ENCODE measurements at places on chromosomes 2 and 18. TPM values are rescaled to one million over a fixed set of nuclear protein-coding genes. Genes with fewer than 3 reads are reported as not detected.

- H3K36me3 ChIP-seq: no peaks in the 10 kb centered on the region
- no peaks in the 10 kb centered on the region for H3K27me3 ChIP-seq
- no peaks in the 10 kb centered on the region for H3K4me1 ChIP-seq
- DNase-seq: no peak
These were observed 329.9 kb downstream of the HRH4 start for GRCh38 chr18:24790347-24790746.

- no peaks in the 10 kb centered on the region for H3K36me3 ChIP-seq
- H3K27me3 ChIP-seq: no peaks in the 10 kb centered on the region
- peaks cover 5% of the 10 kb centered on the region for H3K4me1 ChIP-seq
- no peak for DNase-seq
- no peak overlapping the region for H3K27ac ChIP-seq
- H3K4me3 ChIP-seq: no peak overlapping the region
These were observed 160.2 kb upstream of the NDUFV2 start for GRCh38 chr18:8942021-8942908.

DNA sequence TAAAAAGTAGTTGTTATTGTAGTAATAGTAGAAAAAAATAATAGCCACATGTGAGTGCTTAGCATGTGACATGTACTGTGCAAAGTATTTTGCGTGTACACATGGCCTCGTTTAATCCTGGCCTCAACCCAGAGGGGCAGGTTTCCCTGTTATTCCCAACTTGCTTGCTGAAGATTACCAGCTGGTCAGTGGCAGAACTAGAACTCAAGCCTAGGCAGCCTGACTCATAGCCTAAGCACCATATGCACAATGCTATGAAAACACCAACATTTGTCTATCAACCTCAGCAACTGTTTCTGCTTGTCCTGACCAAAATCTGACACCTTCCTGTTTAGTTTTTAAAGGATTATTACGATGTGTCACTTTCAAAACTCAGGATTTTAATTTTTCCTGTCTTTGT, 234.9 kb upstream of the SMAD7 start:
- no peak overlapping the region for H3K4me3 ChIP-seq
- no peaks in the 10 kb centered on the region for H3K27me3 ChIP-seq
- H3K36me3 ChIP-seq: no peaks in the 10 kb centered on the region
- H3K27ac ChIP-seq: no peak overlapping the region

DNA sequence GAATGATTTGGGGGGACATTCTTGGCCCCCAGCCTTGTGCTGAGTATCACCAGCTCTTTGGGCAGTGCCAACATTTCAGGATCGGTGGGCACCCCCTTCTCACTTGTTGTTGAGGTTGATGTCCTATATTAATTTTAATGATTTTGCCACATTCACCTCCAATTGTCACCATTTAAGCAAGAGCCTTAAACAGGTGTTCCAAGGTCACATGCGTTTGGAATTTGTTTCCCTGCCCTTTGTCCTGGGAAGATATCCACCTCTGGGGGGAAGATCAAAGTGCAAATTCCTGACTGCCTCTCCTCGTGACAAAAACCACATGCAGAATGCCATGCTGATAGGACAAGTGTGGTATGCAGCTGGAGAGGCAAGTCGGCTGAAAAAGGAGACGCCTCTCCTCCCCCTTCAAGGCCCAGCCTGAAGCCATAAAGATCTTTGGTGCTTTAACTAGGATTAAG, 72.5 kb upstream of the ID2 start:
- H3K36me3 ChIP-seq: no peaks in the 10 kb centered on the region
- H3K4me3 ChIP-seq: no peak overlapping the region
- no peak overlapping the region for H3K27ac ChIP-seq

DNA sequence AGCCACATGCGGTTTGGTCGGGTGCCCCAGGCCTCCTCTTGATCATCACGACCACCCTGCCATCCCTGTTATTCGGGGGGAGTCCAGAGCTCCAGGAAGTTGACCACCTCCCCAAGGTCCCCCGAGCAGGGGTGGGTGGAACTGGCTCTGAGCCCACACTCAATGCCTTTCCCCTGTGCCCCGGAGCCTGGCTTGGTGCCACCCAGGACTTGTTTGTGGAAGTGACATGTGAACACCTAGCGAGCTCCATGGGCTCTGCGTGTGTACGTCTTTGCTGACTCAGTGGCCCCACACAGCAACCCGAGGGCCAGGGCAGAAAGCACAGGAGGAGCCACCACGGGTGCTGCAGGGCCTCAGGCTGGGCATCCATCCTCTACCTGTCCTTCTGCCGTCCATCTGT, 32.5 kb downstream of the ODC1 start:
- H3K27me3 ChIP-seq: no peaks in the 10 kb centered on the region
- H3K4me3 ChIP-seq: no peak overlapping the region
- no peak overlapping the region for H3K27ac ChIP-seq
- no peaks in the 10 kb centered on the region for H3K36me3 ChIP-seq

DNA sequence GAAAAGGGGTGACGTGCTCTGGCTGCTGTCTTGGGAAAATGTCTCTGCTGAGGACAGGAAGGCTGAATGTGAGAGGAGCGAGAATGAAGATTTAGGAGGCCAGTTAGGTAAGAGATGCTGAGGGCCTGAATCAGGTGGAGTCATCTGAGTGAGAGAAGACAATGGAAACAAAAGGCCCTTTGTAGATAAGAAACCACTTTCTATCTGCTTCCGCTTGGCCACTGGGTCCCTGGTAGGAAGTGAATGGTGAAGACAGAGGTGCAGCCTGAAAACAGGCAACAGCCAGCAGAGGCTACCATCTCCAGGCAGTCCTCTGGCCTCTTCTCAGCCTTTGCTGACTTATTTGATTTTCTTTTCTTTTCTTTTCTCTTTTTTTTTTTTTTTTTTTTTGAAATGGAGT, 374.0 kb upstream of the SLC14A2 start:
- no peaks in the 10 kb centered on the region for H3K27me3 ChIP-seq
- H3K27ac ChIP-seq: no peak overlapping the region
- no peaks in the 10 kb centered on the region for H3K36me3 ChIP-seq
- no peak overlapping the region for H3K4me3 ChIP-seq
- no peak for DNase-seq

- no peaks in the 10 kb centered on the region for H3K4me1 ChIP-seq
- no peaks in the 10 kb centered on the region for H3K27me3 ChIP-seq
- no peak overlapping the region for H3K27ac ChIP-seq
- no peak overlapping the region for H3K4me3 ChIP-seq
- peaks cover 17% of the 10 kb centered on the region for H3K36me3 ChIP-seq
These were observed 152.7 kb upstream of the MYO3B start for GRCh38 chr2:170025223-170025622.

GRCh38 chr2:233422649-233423551, 68.6 kb downstream of the DGKD start:
- no peaks in the 10 kb centered on the region for H3K27me3 ChIP-seq
- no peaks in the 10 kb centered on the region for H3K36me3 ChIP-seq
- DNase-seq: peak; percentile 3
- H3K4me1 ChIP-seq: peaks cover 7% of the 10 kb centered on the region
- H3K27ac ChIP-seq: no peak overlapping the region

DNA sequence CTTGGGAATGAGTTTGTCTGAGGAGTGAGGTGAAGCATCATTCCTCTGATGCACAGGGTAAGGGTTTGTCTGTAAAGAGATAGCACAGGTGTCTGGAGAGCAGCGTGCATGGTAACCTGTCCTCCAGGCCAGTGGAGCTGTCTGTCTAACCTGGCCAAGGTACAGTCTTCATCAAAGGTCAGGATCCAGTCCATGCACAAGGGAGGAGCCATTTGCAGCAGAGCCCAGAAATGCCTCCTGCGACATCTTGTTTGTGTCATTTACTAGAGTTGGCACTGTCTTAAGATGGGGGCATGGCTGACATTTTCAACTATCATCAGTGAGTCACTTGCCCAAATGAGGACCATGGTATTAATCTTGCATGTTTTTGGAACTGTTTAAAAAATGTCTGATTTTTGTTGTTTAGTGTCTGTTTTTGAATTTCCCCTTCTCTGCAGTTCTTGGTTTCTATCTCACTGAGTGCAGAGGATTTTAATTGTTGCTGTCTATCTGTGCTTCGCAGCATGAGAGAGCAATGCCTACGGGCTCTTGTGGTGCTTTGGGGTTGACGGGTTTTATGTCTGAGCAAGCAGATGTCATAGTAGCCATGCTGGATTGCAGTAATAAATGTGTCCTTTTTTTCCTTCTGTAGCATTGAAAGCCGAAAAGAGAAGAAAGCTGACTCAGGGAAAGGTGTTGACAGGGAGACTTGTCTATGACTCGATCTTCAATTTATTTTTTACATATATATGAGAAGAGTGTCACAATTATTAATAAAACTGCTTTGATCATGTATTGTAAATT, 91.3 kb downstream of the DPP4 start:
- no peak overlapping the region for H3K27ac ChIP-seq
- no peak overlapping the region for H3K4me3 ChIP-seq
- no peak for DNase-seq
- H3K4me1 ChIP-seq: no peaks in the 10 kb centered on the region

- no peak overlapping the region for H3K27ac ChIP-seq
- no peak overlapping the region for H3K4me3 ChIP-seq
- DNase-seq: no peak
- H3K36me3 ChIP-seq: no peaks in the 10 kb centered on the region
- H3K4me1 ChIP-seq: no peaks in the 10 kb centered on the region
These were observed 21.0 kb upstream of the EDAR start for GRCh38 chr2:109009920-109010610.

DNA sequence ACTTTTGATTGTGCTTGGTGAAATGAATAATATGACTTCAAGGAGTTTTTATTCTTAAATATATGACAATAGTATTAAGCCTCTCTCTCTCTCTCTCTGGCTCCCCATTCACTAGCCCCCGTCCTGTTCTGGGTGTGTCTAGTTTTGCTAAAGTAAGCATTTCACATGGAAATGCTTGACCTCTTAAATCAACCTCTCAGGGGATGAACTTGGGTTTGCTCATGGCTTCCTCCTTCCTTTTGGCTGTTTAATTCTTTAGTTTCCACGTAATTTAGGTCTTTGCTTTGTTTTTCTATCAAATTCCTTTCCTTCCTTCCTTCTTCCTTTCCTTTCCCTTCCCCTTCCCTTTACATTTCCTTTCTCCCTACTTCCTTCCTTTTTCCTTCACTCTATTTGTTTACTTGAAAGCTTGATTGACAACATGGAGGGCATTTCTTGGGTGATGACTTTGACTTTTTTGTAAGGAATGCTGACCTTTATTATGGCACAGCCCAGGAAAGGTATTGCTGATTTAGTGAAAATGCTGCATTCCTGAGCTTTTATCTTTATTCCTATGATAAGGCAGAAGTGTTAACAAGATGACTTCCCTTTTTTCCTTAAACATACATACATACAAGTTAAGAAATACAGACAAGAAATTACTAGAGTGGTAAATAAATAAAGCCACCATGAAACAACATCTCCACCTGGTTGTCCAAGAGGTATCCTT, 3.6 kb downstream of the DPP4 start:
- peaks cover 8% of the 10 kb centered on the region for H3K27me3 ChIP-seq
- DNase-seq: no peak
- peaks cover 22% of the 10 kb centered on the region for H3K4me1 ChIP-seq
- no peaks in the 10 kb centered on the region for H3K36me3 ChIP-seq
- no peak overlapping the region for H3K4me3 ChIP-seq
- no peak overlapping the region for H3K27ac ChIP-seq

DNA sequence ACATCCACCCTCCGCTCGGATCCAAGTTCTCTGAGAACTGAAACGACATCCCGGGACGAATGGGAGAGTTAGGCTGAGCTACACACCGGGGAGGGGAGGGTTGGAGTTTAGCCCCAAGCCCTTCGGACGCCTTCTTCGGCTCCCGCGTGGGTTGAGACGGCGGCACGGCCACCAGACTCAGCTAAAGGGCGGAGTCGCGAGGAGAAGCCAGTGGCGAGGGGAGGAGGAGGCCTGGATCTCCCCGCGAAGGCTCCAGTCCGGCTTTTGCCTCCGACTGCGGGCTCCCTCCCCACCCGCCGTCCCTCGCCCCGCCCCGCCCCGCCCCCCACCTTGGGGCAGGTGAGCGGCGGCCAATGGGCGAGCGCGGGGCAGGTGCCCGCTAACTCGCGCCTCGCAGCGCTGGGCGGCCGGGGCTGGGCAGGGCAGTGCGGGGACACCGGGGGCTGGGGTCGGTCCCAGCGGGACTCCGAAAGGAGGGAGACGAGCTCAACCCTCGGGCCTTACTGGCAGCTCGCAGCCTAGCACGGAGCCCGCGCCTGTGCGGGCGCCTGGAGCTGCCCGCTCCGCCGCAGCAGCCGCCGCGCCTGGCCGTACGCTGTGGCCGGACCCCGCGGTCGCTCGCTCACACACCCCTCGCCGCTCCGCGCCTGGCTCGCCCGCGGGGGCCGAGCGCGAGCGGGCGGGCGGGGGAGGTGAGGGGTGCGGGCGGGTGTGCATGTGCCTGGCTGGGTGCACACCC, at the start of gene EMX1:
Gene EMX1, plus strand, starts transcription at position 382 of the 739 bp plus-strand sequence. Its CDS starts 334 bp downstream, at position 716.
- H3K4me1 ChIP-seq: peaks cover 58% of the 10 kb centered on the region
- H3K36me3 ChIP-seq: no peaks in the 10 kb centered on the region
- peak; percentile 61 for DNase-seq
- H3K4me3 ChIP-seq: peak within 1 kb of the TSS; percentile 55
- H3K27me3 ChIP-seq: peaks cover 100% of the 10 kb centered on the region

DNA sequence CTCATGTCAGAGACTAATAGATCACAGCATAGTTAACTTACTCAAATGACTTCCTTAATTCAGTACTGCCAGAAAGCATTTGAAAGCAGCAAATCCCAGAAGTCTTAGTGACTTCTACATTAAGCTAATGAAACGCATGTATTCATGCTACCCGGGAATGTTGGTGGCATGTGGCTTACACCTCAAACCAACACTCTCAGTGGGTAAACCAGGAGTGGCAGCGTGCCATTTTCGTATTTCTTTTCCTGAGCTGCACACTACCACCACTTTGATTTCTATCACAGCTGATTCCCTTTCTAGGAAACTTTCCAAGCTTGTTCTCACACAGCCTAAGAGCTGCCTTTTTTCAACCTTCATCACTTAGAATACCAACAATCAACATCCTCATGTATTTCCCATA, 646.6 kb downstream of the NRXN1 start:
- no peaks in the 10 kb centered on the region for H3K27me3 ChIP-seq
- DNase-seq: no peak
- no peaks in the 10 kb centered on the region for H3K36me3 ChIP-seq
- H3K4me1 ChIP-seq: no peaks in the 10 kb centered on the region
- H3K27ac ChIP-seq: no peak overlapping the region

DNA sequence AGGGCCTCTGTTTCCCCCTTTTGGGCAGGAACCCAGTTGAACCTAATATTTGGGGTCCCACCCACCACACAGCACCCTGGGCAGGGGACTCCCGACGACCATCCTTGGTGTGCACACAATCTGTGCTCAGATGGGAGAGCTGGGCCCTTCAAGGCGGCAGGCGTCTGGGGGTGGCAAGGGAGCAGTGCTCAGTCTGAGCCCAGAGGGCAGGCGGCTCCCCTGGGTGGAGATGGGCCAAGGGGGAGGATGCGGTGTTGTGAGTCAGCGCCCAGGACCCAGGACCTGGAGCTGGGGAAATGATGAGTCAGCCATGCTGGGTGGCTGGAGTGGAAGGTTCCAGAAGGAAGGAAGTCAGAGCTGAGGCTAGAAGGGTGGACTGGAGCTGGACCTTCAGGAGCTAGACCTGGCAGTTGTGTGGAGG, 3.8 kb downstream of the PROM2 start:
- peak overlapping the region; percentile 90 for H3K27ac ChIP-seq
- no peaks in the 10 kb centered on the region for H3K27me3 ChIP-seq
- H3K4me3 ChIP-seq: no peak overlapping the region
- H3K4me1 ChIP-seq: peaks cover 56% of the 10 kb centered on the region
- peaks cover 8% of the 10 kb centered on the region for H3K36me3 ChIP-seq
- DNase-seq: peak; percentile 72

Gene SLC14A1
- total RNA-seq: 3.0 TPM

Gene IL1RL1
- total RNA-seq: 1.3 TPM

Gene CCDC148
- total RNA-seq: 0.29 TPM

Gene RBM44
- 1.2 TPM for total RNA-seq

Gene RGPD6
- 63.5 TPM for total RNA-seq

Gene MAP3K19
- total RNA-seq: not detected
